Muscle of back (tissue), 13 donors: ENCODE measurements at places on chromosomes 12 and 14.

DNA sequence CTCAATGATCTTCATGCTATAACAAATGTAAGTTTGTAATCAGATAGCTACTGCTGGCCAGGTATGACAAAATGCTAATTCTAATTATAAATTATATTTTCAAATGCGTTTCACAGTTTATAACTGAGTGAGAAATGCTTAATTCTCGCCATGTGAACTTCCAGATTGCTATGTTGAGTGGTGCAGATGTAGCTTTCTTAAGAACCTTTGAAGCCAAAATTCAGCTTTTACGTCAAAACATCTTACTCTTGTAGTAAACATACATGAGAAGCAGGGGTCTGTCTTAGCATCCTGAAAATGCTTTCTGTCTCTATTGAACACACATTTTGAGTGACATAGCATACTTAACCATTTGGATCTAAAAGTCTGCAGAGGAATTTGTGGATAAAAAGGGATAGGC lies 176.5 kb upstream of the PRICKLE1 start:
- no peak for DNase-seq

- DNase-seq: peak; percentile 61
These were observed 148.8 kb upstream of the CNOT2 start for GRCh38 chr12:70094467-70094866.

- no peak for DNase-seq
These were observed 35.6 kb upstream of the CMKLR1 start for GRCh38 chr12:108374596-108375320.

GRCh38 chr12:101772012-101772775 lies 32.9 kb upstream of the SYCP3 start:
- no peak for DNase-seq

DNA sequence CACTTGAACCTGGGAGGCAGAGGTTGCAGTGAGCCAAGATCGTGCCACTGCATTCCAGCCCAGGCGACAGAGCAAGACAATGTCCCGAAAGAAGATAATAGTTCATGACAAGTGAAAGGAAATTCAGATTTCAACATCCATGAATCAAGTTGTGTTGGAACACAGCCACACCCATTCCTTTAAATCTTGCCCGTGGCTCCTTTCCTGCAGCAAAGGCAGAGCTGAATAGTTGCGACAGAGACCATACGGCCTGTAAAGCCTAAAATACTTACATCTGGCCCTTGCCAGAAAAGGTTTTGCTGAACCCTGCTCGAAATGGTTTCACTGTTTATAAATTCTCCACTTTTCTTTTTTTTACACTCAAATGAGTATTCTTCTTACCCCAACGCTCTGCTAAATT lies 17.7 kb upstream of the ITPK1 start:
- DNase-seq: no peak

- DNase-seq: no peak
These were observed 71.4 kb downstream of the GNS start for GRCh38 chr12:64687816-64688215.

DNA sequence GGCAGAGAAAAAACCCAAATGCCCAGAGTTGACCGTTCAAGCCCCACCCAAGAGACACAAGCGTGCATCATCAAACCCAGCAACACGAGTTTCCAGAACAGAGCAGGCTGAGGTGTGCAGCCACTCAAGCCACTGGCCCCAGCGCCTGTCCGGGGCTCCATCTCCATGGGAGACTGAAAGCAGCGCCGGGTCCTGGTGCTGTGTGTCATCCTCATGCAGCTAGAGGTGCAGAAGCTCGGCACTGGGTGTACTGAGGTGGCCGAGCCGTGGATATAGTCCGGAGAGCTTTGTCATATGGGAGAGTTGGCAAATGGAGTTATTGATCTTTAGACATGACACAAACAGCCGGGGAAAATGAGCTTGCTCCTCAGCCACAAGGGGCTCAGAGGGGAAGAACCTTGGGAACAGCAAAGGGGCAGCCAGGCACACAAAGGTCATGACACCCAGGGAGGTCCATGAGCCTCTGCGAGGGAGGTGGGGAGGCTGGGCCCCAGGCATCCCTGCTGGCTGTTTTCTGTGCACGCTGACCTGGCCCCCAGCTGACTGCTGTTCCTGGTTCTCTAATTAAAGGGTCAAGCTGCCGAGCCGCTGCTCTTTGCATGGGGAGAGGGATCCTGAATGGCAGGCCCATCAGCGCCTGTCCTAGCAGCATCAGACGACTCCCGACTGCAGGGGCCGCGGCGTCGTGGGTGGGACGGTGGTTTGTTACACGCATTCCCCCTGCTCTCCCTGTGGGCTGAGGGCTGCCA lies 145.4 kb upstream of the SFSWAP start:
- no peak for DNase-seq

GRCh38 chr12:5043589-5044419 lies at the start of gene KCNA5:
Gene KCNA5, plus strand, starts transcription at chr12:5043879. Its CDS starts 269 bp downstream, at chr12:5044148.
- DNase-seq: peak; percentile 36

DNA sequence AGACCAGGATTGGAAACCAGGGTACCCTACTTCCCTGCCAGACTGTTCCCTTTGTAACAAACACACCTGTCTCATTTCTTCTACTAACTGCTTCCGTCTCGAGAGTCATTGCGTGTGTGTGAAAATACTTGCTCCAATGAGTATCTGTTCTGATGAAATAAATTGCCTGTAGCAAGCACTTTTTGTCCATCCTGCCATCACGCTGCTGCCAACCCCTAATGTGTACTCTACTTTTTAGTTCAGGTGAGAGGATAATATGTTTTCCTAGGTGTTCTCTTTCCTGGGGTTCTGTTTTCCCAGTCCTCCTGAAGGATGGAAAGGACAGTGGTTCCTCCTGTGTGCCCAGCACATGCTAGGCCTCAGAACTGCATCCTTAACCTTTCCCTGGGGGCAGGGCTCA lies 1.0 kb downstream of the TUNAR start:
- DNase-seq: no peak

DNA sequence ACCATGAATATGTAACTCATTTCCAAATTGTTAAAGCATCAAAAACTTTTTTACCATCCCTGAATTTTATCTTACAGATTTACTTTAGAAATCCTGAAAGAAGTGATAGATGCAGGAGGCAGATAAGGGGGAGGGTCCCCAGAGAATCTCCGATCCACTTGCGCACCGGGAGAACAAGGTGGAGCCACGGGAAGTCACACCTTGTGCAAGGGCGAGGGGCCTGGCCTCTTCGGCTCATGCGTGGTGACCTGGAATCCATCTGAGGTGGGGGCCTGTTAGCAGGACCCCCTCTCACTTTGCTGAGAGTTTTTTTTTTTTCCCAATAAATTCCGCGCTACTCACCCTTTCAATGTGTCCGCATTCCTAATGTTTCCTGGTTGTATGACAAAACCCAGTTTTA lies 80.2 kb upstream of the CDKN3 start:
- DNase-seq: no peak

DNA sequence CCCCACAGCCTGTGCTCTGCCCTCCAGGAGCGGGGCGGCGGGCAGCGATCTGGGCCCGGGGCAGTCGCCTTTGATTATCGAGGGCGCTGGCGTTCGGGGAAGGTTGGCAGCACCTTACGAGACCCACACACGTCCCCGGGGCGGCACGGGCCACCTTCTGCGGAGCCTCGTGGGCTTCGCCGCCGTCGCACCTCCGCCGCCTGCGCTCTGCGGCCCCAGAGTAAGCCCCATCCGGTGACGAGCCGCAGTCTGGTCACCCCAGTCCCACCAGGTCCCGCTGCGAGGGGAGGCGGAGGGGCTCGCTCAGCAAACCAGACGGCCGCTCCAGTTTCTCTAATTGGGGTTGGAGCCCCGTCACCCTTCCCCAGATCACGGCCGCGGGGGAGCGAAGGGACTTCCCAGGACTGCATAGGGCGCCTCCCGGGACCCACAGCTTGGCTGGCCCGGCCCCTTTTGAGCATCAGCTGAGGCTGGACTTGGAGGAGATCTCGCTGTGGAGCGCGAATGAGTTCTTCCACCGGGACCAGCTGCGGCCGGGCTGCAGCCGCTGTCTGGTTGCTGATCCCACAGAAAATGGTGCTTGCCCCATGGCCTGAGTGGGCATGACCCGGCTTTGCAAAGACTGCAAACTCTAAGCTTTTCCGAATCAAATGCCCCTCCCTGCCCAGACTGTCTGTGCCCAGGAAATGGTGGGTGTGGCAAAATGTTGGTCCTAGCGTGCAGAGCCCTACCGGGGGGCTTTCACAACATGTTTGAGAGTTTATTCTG lies 560 bp downstream of the LGALS3 start:
- peak; percentile 60 for DNase-seq

- DNase-seq: no peak
These were observed 514.1 kb downstream of the ETNK1 start for GRCh38 chr12:23139026-23139425.
